ENCODE measurements at places on chromosomes 3 and 15. TPM values are rescaled to one million over a fixed set of nuclear protein-coding genes. Genes with fewer than 3 reads are reported as not detected.

Gene RBPMS2
- 0.20 TPM for total RNA-seq

Gene RLBP1
- total RNA-seq, result not detected

- H3K27ac ChIP-seq, result no peak overlapping the region
- H3K27me3 ChIP-seq, result no peaks in the 10 kb centered on the region
- no peak overlapping the region for H3K4me3 ChIP-seq
Measured at GRCh38 chr15:78241017-78241416, 6.7 kb upstream of the ACSBG1 start.

DNA sequence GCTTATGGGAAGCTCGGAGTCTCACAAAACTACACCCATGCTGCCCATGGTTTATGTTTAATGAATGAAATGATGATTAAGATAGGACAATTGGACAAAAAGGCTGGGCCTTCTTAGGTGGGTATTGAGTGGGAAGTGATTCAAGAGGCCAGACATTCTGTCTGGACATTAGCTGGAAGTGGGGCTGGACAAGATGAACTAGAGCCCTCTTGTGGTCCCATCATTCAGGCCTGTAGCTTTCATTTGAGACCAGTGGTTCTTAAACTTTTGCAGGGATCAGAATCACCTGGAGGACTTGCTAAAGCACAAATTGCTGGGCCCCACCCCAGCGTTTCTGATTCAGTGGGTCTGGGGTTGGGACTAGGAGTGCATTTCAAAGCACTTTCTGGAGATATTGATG lies 290.4 kb upstream of the CTDSPL start:
- H3K36me3 ChIP-seq, result no peaks in the 10 kb centered on the region
- no peak for DNase-seq
- peaks cover 2% of the 10 kb centered on the region for H3K27me3 ChIP-seq
- no peak overlapping the region for H3K27ac ChIP-seq
- H3K4me3 ChIP-seq, result no peak overlapping the region

DNA sequence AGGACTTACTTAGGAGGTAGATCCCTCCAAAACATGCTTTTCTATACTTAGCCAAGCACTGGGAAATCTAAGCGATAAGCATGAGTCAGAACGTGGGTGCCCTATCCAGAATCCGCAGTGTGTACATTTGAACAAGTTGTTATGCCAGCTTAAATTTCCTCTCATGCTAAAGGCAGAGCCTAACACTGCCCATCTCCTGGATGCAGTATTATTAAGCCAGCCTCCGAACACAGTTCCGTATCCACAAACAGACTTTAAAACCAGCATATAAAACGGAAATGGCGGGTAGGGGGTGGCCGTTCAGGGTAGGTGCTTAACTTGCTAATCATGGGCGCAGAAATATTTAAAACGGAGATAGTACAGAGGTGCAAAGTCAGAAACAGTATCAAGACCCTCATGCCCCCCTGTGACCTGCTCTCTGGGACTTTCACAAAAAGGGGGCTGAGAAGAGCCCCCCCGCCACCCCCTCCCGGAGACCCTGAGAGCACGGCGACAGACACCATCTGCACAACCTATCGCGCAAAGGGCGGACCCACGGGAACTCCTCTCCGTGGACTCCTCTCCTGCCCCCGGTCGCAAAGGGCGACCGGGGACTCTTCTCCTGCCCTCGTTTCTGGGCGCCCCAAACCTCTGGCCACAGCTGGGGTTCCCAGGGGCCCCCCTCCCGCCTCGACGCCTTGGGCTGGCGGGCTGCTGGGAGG lies 889 bp upstream of the LRRIQ4 start:
- DNase-seq, result peak; percentile 8
- no peaks in the 10 kb centered on the region for H3K36me3 ChIP-seq
- peak overlapping the region; percentile 84 for H3K4me3 ChIP-seq
- H3K4me1 ChIP-seq, result peaks cover 26% of the 10 kb centered on the region
- no peak overlapping the region for H3K27ac ChIP-seq
- peaks cover 10% of the 10 kb centered on the region for H3K27me3 ChIP-seq

DNA sequence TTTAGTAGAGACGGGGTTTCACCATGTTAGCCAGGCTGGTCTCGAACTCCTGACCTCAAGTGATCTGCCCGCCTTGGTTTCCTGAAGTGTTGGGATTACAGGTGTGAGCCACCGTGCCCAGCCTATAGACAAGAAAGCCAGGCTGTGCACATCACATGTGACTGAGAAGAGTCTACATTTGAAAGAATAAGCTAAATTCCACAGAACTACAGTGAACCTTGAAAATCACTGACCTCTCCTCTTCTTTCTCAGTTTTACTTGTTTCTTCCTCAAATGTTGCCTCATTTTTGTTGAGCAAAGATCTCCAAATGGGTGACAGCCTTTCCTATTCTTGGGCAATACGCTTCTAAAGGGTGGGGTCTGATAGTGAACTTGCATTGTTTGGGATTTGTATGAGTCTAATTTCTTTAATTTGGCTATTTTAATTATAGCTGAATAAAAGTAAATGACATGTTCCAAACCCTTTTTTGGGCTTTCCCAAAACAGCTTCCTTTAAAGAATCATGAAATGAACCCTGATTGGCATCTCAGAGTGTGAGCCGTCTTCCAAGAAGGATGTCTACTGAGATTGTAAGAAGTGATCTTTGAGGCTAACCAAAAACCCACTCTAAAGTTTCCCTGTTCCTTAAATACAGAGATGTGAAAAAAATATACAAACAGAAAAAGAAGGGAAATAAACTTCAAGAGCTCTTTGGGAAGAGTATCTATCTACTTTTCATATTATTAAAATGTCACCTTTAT lies 21.6 kb upstream of the SPTBN5 start:
- DNase-seq, result no peak
- peaks cover 10% of the 10 kb centered on the region for H3K36me3 ChIP-seq
- H3K27me3 ChIP-seq, result no peaks in the 10 kb centered on the region
- H3K4me1 ChIP-seq, result no peaks in the 10 kb centered on the region

GRCh38 chr3:187150599-187150998 lies 11.3 kb upstream of the RPL39L start:
- peaks cover 9% of the 10 kb centered on the region for H3K27me3 ChIP-seq
- peak; percentile 62 for DNase-seq
- H3K4me3 ChIP-seq, result no peak overlapping the region
- H3K36me3 ChIP-seq, result no peaks in the 10 kb centered on the region

DNA sequence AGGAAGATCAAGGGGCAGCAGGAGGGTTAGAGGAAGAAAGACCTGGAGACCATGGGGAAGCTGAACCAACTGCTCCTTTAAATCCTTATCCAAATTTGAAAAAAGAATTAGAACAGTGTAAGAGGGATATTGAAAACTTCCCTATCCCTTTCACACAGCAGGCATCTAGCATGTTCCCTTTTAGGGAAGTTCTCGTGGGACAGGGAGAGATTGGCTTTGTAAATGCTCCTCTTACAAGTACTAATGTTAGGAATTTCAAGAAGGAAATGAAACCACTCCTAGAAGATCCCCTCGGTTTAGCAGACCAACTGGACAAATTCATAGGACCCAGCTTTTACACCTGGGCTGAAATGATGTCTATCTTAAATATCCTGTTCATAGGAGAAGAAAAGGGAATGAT lies 41.5 kb downstream of the PPCDC start:
- no peaks in the 10 kb centered on the region for H3K27me3 ChIP-seq
- no peak for DNase-seq
- H3K4me1 ChIP-seq, result peaks cover 29% of the 10 kb centered on the region
